ENCODE measurements at places on chromosomes 5 and 9. TPM values are rescaled to one million over a fixed set of nuclear protein-coding genes. Genes with fewer than 3 reads are reported as not detected.
A peak's percentile ranks its signal among the peaks of the same experiment; 100 is the strongest.

The SHOC1 gene
- total RNA-seq, result not detected

The SPATA6L gene
- 4.9 TPM for total RNA-seq

GRCh38 chr5:112186401-112186990 lies 232.6 kb downstream of the EPB41L4A start:
- no peak for DNase-seq

The SLC46A2 gene
- not detected for total RNA-seq

DNA sequence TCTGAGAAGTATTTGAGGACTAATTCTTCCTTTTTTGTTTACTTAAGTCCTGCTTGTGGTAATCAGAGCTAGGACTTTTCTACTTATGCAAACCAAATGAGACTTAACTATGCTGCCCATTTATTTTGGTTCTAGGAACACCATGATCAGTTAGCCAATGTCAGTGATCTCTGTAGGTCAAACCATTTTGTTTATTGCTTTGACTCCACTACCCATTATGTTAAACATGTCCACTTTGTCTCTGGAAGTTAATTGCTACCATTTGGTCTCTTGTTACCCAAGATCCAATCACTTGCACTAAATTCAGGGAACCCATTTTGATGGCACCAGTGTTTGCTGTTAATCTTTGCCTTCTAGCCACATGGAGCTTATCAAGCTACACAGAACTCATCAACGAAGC lies 161.9 kb downstream of the CCDC171 start:
- DNase-seq, result no peak

GRCh38 chr5:137567226-137567625 lies 68.1 kb upstream of the SPOCK1 start:
- no peak for DNase-seq

- peak; percentile 59 for DNase-seq
Measured at GRCh38 chr5:154446195-154447088, 645 bp downstream of the SAP30L start.

GRCh38 chr5:149552553-149553160 lies 1.4 kb upstream of the CSNK1A1 start:
- DNase-seq, result no peak

The RALGDS gene
- 38.3 TPM for total RNA-seq
